ENCODE measurements at places on chromosomes 6 and 20.

GRCh38 chr6:44820759-44821158 is 433.3 kb downstream of the CDC5L start:
- no peak for DNase-seq

GRCh38 chr20:24724982-24725533 is 224.0 kb upstream of the CST7 start:
- no peak for DNase-seq

DNA sequence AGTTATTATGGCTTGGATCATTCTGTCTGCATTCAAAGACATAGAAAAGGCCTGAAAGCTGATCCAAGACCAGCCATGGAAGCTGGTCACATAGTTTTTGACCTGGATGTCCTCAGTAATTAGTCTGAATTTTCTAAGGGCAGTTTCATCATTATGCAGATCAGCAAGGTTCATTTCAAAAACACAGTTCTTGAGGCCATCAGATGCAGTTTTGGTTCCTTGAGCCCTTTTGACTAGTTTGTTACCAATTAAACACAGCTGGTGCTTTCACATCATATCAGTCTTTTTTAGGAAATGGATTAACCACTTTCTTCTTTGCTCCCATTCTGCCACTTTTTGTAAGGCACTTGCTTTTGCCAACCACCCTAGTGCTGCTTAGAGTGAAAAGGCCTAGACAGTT is 129.4 kb downstream of the NCOA3 start:
- DNase-seq = no peak

DNA sequence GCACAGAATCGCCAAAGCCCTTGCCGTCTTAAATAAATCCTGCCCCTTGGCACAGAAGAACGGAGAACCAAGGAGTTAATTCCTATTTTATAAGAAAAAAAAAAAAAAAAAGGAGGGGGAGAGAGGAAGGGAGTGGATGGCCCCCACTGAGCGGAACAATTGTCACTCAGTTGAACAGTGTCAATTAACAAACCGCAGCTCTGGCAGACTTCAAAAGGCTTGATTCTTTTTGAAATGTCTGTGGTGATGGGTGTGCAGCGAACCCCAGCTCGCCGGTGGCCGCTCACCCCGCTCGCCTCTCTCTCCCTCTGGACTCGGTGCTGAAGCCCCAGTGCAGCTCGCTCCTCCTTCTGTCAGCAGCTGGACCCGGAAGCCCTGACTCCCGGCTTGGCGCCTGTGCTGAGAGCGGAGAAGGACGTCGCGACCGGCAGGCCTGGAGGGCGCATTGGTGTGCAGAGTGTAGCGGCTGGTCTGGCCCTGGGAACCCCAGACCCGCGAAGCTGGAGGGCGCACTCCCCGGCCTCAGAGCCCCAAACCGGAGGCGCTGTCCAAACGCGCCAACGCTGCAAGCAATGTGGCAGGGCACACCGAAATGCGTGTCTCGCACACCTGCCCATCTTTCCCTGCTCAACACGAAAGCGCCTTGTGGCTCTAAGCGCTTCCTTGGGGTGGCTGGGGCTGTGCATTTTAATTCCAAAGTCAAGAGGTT is 3.4 kb downstream of the LINC00237 start:
- DNase-seq = no peak

DNA sequence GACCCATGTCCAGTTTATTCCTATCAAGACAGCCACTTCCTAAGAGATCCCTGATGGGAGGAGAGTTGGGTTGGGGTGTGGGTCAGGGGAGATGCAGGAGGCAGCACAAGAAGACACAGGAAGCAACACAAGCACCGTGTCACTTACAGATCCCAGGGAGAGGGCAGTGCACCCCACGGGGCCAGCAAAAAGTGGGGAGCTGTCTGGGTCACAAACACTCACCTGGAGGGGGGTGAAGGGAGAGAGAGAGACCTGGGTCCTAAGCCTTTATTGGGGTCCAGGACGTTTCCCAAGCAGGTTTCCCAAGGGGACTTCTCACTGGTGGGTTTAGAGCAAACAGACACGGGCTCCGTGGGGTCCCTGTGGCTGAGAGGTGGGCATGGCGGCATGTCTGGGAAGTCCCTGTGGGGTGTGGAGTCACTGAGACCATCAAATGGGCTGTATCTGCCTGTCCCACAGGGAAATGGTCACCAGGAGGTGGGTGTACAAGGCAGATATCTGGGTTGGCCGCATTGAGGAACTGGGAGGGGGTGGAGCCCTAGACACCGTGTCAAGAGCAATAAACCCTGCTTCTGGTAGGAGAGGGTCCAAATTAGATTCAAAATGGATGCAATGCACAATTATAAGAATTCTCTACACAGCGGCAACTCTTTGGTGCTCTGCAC is 1.6 kb upstream of the CD93 start:
- DNase-seq = no peak

- no peak for DNase-seq
These were observed 587 bp downstream of the PDSS2 start for GRCh38 chr6:107458672-107459282.

GRCh38 chr6:160730911-160731310 is 28.9 kb downstream of the PLG start:
- no peak for DNase-seq

GRCh38 chr6:151772446-151772845 is 35.0 kb upstream of the ESR1 start:
- DNase-seq = no peak

- no peak for DNase-seq
These were observed 35.9 kb upstream of the IRAK1BP1 start for GRCh38 chr6:78831492-78831891.

- DNase-seq = no peak
These were observed 202.1 kb upstream of the SNX9 start for GRCh38 chr6:157620944-157621343.

DNA sequence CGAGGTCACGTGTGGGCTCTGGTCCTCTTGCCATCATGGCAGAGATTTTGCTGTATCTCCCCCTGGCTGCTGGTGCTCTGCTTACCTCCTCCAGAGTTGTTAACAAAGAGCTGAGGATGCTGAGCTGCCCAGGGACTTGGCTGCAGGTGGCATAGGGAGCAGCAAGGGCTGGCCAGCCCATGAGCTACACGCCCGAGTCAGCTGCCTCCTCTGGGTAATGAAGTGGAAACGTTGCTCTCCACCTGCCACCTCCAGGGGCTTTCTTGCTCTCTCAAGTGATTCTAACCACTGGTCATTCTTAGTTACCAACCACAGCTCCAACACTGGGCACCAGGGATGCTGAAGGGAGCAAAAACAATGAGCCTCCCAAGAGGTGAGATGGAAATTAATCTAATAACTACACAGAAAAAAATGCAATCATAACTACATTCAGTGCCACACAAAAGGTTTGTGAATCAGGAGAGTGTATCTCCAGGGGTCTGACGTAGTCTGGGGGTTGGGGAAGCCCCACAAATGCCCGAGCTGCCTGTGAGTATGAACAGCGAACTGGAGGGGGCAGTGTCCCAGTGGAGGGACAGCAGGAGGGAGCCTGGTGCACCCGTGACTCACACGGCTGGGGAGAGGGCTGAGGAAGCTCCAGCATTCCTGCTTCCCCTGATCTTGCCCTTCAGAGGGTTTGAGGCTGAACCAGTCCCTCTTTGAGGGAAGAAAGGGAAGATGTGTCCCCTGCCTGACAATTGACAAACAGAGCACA is 78.7 kb downstream of the CDH26 start:
- no peak for DNase-seq

- DNase-seq = no peak
These were observed 12.4 kb upstream of the KIAA0408 start for GRCh38 chr6:127471379-127472255.

DNA sequence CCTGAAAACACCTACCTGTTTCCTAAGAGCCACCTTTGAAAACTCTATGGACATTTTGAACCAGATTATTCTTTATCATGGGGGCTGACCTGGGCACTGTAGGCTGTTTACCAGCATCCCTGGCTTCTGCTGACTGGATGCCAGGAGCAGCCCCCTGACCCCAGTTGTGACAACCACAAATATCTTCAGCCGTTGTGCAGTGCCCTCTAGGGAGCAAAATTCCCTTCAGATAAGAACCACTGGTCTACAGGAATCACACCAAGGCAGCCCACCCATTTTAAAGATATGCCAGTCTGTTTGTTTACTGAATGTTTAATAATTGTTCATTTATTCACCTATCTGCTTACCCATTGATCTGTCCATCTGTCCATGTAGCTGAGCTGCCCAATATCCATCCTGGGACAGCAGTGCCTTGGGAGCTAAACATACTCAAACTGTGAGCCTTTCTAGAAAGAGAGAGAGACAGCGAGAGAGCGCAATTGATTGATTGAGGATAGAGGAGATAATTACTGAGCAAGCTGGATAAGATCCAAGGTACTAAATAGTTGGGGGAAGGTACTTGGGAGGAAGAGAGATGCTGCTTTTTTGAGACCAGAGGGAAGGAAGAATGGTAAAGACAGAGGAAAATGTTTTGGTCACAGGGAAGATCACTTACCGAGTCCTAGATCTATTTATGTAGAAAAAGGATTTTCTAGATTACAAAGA is 276.8 kb downstream of the NRN1 start:
- DNase-seq = no peak

GRCh38 chr6:113464960-113465359 is 392.2 kb upstream of the MARCKS start:
- DNase-seq = no peak

- no peak for DNase-seq
These were observed 663 bp downstream of the COQ3 start for GRCh38 chr6:99393366-99393697.

DNA sequence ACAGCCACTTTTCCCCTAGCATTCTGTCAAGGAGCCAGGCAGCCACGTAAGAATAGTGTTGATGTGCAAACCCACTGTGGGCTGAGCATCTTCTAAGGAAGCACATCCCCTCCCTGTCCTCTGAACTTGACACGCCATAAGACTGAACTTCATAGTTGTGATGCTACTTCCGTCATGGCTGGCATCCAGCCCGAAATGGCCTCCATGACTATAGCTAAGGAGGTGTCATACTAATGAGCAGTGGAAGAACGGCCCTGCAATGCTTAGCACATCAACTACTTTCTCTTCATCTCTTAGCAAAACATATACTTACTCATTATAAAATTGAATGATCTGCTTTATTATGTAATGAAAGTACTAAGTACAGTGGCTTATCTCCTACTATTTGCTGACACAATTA is 110.2 kb downstream of the GJA10 start:
- no peak for DNase-seq

- DNase-seq = no peak
These were observed 49.8 kb upstream of the EYA4 start for GRCh38 chr6:133191323-133191722.

DNA sequence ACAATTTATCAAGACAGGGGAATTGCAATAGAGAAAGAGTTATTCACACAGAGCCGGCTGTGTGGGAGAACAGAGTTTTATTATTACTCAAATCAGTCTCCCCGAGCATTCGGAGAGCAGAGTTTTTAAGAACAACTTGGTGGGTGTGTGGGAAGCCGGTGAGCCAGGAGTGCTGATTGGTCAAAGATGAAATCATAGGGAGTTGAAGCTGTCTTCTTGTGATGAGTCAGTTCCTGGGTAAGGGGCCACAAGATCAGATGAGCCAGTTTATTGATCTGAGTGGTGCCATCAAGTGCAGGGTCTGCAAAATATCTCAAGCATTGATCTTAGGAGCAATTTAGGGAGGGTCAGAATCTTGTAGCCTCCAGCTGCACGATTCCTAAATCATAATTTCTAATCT is 50.0 kb upstream of the ECI2 start:
- DNase-seq = no peak

- DNase-seq = no peak
These were observed 85.5 kb downstream of the KHDC1L start for GRCh38 chr6:73139681-73140383.

- no peak for DNase-seq
These were observed 85.5 kb upstream of the NT5E start for GRCh38 chr6:85364344-85364743.

GRCh38 chr20:58577871-58578598 is 62.8 kb upstream of the APCDD1L start:
- DNase-seq = no peak

DNA sequence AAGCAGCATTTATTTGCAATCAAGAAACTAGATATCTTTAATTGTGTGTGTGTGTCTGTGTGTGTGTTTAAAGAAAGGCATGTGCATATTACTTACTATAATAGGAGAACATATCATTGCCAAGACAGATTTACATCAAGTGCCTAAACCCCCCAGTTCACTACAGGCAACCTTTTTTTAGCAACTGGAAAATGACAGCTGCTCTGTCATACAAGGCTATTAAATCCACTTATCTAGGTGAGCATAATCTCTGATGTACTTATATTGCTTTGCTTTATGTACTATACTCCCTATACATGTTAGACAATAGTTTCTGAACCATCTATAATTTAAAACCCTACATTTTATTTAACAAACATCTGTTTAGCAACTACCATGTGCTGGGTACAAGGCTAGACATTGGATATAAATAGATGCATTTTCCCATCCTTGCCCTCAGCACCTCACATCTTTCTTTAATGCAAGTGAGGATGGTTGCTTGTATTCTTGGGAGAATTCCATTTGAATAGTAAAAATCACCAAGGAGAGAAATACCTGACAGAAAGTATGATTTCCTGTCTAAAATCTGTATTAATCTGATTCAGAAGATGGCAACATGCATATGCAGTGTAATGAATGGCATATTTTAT is 398.3 kb downstream of the LAMA2 start:
- no peak for DNase-seq

GRCh38 chr6:167717455-167717854 is 109.3 kb upstream of the AFDN start:
- DNase-seq = no peak

GRCh38 chr6:36616893-36617521 is 22.8 kb downstream of the SRSF3 start:
- peak; percentile 51 for DNase-seq

GRCh38 chr6:33960345-33961313 is 156.8 kb upstream of the MLN start:
- no peak for DNase-seq

DNA sequence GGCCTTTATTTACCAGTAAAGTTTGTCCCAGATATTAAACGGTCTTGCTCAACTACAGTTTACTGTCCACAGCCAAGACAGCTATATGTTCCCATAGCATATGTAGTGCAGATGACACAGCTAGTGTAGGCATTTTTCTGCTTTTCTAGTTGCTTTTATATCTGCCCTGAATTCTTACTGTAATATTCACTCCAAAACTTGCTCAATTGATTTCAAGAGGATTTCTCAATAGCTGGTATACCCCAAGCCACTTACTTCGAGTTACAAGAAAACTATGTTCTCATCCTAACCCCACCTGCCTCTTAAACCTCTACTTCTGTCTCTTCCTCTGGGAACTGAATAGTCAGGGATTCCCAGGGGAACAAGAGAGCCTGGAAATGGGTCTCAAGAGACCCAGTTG is 18.9 kb upstream of the ROS1 start:
- no peak for DNase-seq
